ENCODE measurements at places on chromosomes 2 and 18. TPM values are rescaled to one million over a fixed set of nuclear protein-coding genes. Genes with fewer than 3 reads are reported as not detected.

TMEM200C gene
- not detected for total RNA-seq

MC2R gene
- not detected for total RNA-seq

ALLC gene
- not detected for total RNA-seq

SNTG2 gene
- total RNA-seq: not detected

GAL3ST2 gene
- total RNA-seq: not detected

UGT1A8 gene
- not detected for total RNA-seq

C18orf54 gene
- 2.8 TPM for total RNA-seq

STAT4 gene
- total RNA-seq: 1.5 TPM

NYAP2 gene
- total RNA-seq: not detected

FAP gene
- 269 TPM for total RNA-seq

ORMDL1 gene
- total RNA-seq: 74.2 TPM

IL36A gene
- not detected for total RNA-seq

INHBB gene
- total RNA-seq: 3.4 TPM

PTPRM gene
- 77.4 TPM for total RNA-seq

GCG gene
- total RNA-seq: not detected

ASXL3 gene
- total RNA-seq: not detected

ARHGEF33 gene
- 0.54 TPM for total RNA-seq

RAPGEF4 gene
- 2.2 TPM for total RNA-seq

HOXD1 gene
- 0.13 TPM for total RNA-seq

CHAC2 gene
- 4.6 TPM for total RNA-seq

IL18R1 gene
- 1.5 TPM for total RNA-seq

UGT1A5 gene
- not detected for total RNA-seq

DNA sequence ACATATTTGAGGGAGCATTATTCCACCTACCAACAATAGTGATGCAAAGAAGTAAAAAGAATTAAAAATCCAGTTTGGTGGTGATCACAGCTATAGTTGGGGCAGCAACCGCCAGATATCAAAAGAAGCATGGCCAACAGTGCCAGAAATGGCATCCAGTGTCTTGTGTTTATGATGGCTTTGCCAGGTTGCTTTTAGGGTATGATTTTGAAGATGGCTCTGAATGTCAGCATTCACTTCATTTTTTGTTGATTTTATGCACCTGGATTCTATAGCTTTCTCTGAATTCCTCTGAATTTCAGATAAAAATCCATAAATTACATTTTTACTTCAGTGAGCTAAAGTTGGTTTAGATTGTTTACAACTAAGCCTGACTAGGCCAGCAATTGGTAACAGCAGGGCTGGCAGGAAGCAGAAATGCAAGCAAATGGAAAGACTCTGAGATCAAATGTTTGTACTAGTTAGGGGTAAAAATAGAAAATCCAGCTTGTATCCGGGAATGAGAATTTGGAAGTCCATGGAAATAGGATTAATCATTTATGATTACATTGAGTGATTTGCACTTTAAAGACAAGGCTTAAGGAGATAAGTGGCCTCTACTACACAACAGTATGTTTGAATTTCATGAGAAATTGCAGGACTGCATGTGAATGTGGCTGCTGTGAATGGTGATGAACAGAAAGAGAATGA, 40.4 kb downstream of the COL3A1 start:
- DNase-seq: peak; percentile 53

- peak; percentile 20 for DNase-seq
Measured at GRCh38 chr2:70340075-70340474, 38.2 kb upstream of the FAM136A start.

DNA sequence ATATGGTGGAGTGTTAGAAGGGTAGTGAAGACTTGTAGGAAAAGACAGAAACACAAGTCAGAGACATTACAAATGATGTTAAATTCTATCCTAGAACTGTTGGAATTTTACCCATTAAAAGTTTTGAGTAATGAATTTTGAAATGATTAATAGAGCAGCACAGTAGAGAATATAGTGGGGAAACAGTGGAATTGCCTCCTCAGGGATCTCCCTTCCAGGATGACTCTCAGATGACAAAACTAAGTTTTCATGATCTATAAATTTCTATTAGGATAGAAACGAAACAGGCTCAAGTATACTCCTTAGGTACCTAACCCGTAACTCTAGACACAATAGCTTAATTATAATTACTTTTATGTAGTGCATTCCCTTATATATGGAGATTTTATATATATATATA, 86.7 kb downstream of the DPP4 start:
- DNase-seq: no peak

- no peak for DNase-seq
Measured at GRCh38 chr2:20369366-20369765, 18.7 kb upstream of the PUM2 start.

- DNase-seq: no peak
Measured at GRCh38 chr2:58138396-58139030, 91.9 kb downstream of the VRK2 start.

- peak; percentile 65 for DNase-seq
Measured at GRCh38 chr2:71101656-71102055, 28.4 kb downstream of the MCEE start.

GRCh38 chr18:42530276-42530675, 575.2 kb downstream of the PIK3C3 start:
- DNase-seq: no peak

- no peak for DNase-seq
Measured at GRCh38 chr2:15864176-15864769, 76.1 kb upstream of the MYCN start.

GRCh38 chr18:31683106-31683505, 1.3 kb downstream of the B4GALT6 start:
- DNase-seq: no peak

- DNase-seq: peak; percentile 68
Measured at GRCh38 chr2:9984217-9984739, 32.8 kb downstream of the GRHL1 start.

- DNase-seq: no peak
Measured at GRCh38 chr18:10120622-10121021, 206.8 kb downstream of the VAPA start.

DNA sequence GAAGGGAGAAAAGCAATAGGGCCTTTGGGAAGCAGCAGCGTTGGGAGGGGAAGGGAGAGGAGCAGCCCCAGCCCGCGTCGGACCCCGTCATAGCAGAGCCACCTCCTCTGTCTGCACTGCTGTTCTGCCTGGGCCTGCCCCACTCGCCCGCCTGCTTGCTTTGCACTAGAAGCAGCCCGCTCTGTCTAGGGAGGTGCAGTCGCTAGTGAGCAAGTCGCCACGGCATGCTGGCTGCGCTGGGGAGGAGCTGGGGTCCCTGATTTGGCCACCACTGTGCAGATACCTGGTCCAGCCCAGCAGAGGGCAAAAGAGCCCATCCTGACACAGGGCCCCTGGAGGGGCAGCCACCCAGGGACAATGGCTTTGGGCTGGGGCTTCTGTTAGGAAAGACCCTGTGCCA, 8.0 kb upstream of the TMEM214 start:
- no peak for DNase-seq

DNA sequence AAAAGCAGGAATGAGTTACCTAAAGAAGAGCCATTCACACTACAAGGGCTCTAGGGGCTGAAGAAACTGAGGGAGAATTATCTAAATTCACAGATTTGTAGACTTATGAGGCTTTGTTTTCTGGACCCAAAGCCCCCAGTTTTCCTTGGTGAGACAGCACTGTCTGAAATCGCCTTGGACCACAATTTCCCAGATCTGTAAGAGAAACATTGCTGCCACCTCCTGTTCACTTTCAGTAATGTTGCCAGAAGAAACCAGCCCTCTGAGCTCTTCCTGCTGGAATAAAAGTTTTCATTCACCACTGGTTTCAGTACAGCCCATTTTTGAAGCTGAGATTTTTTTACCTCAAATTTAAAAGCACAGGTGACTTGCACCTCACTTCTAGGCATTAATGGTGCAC, 169.2 kb downstream of the CDH20 start:
- DNase-seq: peak; percentile 78

GRCh38 chr18:32937066-32937465, 164.2 kb upstream of the KLHL14 start:
- no peak for DNase-seq

- DNase-seq: peak; percentile 26
Measured at GRCh38 chr2:122519366-122519765, 763.9 kb downstream of the TSN start.

- DNase-seq: no peak
Measured at GRCh38 chr2:10002681-10003080, 40.7 kb upstream of the KLF11 start.

DNA sequence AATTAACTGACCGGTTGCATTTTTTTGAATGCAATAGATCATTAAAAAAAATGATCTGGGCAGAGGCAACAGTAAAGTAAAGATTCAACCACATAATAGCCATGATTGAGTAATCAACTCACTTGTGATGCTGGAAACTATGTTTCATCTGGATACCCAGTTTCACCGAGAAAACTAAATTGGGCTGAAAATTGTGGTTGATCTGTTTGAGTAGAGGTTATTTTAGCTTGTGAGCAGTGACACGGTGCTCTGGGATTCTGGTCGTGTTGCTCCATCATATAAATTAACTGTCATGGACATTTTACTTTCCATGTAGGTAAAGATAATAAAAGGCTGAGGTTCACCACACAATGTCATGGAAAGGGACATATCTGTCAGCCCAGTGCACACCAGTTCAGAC, 58.7 kb downstream of the CD226 start:
- DNase-seq: no peak

DNA sequence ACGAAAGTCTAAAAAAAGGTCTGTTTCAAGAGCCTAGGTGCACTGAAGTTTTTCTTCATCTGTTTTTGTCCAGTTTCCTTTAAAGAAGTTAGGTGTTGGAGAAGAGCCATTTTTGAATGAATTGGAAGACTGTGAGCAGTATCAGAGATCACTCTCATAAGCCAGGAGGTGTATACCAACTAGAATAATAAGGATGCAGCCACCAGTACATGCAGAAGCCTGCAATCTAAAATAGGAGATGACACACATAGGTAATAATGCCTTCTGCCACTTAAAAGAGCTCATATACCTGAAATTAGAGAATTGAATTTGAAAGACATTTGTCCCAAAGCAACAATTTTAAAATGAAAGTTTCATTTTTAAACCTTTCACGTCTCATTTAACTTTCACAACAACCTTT, 81.7 kb downstream of the RBMS1 start:
- DNase-seq: no peak

DNA sequence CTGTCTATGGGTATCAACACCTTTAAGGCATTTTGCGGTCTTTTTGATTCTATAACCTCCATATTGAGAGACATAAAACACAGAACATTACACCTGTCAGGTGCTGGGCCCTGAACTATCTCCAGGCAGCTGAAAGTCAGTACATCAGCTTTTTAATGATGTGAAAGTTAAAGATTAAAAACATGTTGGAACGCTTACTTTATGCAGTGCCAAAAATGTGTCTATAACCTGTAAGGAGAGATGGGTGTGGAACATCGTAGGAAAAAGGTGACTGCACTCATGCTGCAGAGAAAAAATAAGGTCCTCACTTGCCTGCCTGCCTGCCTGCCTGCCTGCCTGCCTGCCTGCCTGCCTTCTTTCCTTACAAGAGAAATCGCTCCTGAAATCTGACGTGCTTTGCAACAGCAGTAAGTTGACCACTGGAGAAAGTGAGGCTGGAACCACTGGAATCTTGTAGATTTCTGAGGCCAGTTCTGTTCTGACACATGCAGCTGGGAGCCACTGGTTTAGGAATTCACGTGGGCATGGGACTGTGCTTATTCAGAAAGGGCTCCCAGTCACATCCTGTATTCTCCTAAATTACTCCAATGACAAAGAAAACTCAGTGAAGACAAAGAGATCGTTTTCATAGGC, 34.1 kb downstream of the BCL11A start:
- peak; percentile 87 for DNase-seq

- DNase-seq: no peak
Measured at GRCh38 chr2:156481312-156481711, 45.1 kb downstream of the GPD2 start.

- no peak for DNase-seq
Measured at GRCh38 chr2:27771202-27771547, 344 bp upstream of the MRPL33 start.

GRCh38 chr2:51920509-51920908, 888.6 kb upstream of the NRXN1 start:
- no peak for DNase-seq

- DNase-seq: no peak
Measured at GRCh38 chr2:54411801-54412354, 44.2 kb upstream of the SPTBN1 start.

- peak; percentile 26 for DNase-seq
Measured at GRCh38 chr18:59265246-59265973, 7.8 kb downstream of the RAX start.

DNA sequence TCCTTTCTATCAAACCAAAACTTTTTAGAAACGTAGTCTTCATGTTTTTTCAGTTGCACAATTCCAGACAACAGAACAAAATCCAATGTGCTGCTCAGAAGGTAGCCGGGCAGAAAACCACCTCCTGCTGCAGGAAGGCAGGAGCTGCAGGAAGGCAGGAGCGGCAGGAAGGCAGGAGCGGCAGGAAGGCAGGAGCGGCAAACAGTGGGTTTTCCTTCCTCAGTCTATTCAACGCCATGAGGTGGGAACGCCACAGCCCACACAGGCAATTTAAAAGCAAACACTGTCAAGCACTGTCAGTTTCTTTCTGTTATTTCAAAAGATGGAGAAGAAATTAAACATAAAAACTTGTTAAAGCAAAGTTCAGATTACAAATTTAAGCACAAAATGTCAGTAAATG, 601.2 kb upstream of the SALL3 start:
- DNase-seq: no peak

- DNase-seq: no peak
Measured at GRCh38 chr18:7011142-7011541, 106.5 kb downstream of the LAMA1 start.

DNA sequence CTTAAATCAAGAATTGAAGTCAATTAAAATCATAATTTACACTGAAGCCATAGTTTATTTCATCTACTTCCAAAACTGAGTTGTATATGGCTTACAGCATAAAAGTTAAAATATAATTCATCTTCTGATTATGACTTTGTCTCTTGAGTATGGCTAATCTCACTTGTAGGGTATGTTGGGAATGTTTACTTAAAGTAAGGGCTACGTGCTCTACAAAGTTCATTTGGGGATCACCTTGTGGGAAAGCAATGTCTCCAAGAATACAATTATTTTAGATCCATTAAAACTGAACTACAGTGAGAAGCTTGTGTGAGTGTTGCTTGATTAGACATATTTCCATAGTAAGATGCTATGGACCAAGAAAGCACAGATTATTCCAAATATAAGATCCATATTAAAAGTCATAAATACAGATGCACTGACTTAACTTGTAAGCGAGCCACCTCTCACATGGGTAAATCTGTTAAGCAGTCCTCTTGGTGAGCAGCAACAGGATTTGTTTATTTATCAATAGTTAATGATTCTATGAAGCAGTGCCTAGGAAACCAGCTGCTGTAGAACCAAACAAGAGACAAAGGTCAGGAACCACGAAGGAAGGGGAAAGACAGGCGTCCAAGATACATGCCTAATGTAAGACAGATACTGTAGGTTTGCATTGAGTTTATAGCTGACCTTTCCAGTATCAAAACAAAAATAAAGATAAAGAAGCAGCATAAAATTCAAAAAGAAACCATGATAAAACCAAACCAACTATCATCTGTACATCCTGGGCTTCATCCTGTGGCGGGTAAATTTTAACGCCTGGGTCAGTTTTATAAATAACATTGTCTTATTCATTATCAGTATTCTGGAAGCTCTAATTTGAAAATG, 24.8 kb downstream of the DSG4 start:
- no peak for DNase-seq

- no peak for DNase-seq
Measured at GRCh38 chr2:144548532-144549191, 28.7 kb upstream of the ZEB2 start.

GRCh38 chr2:240558236-240558761, 511 bp upstream of the ANKMY1 start:
- no peak for DNase-seq

- DNase-seq: no peak
Measured at GRCh38 chr2:101610750-101611315, 86.7 kb upstream of the MAP4K4 start.
